ENCODE measurements at places on chromosomes 5 and 9. TPM values are rescaled to one million over a fixed set of nuclear protein-coding genes. Genes with fewer than 3 reads are reported as not detected.

DNA sequence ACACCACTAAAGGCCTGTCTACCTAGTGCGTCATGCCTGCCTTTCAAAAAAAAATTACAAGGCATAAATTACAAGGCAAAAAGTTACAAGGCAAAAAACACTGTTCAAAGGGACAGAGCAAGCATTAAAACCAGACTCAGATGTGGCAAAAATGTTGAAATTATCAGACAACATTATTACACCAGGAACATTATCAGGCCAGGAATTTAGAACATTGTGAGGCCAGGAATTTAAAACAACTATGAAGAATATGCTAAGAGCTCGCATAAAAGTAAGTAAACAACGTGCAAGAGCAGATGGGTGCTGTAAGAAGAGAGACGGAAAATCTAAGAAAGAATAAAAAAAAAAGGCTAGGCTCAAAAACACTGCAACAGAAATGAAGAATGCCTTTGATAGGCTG is 18.2 kb upstream of the MLANA start:
- no peak for DNase-seq

DNA sequence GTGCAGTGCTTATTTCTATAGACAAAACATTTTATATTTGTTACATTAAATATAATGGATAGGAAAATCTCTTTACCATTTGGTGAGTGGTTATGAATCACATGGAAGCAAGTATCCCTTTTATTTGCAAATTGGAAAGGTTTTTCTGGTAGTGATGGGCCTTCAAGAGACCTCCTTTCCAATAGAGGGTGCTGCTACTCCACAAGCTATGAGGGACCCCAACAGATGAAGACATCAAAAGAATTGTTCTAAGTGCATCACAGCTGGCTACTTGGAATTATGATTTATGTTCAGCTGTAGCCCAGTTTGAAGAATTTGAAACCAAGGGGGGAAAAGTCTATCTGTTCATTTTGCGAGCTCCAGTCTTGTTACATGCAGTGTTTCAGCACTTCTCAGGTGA is 493.7 kb upstream of the SGCD start:
- no peak for DNase-seq

GRCh38 chr5:138874771-138875551 is at the start of gene LRRTM2:
Gene LRRTM2 (minus strand): TSS chr5:138875335. CDS start chr5:138874911, 424 bp downstream.
- no peak for DNase-seq

Gene C9
- not detected for total RNA-seq

Gene GPBP1
- total RNA-seq = 67.0 TPM

Data from Peyer's patch (tissue), 4 donors.